Renal cortical epithelial cell (primary cell): ENCODE measurements at places on chromosomes 7 and 10.

- DNase-seq = no peak
These were observed 61.5 kb downstream of the HELLS start for GRCh38 chr10:94607111-94607510.

DNA sequence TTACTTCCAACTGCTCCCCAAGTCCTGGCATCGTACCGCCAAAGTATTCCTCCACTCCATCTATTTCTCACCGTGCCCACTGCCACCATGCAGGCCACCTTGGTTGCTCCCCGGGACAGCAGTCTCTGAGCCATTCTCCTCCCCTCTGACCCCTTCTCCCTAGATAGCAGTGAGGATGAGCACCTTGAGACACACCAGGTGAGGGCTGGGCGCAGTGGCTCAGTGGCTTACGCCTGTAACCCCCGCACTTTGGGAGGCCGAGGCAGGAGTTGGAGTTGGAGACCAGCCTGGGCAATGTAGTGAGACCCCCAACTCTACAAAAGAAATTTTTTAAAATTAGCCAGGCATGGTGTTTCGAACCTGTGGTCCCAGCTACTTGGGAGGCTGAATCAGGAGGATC lies 4.2 kb downstream of the SLC29A4 start:
- DNase-seq = no peak

- DNase-seq = no peak
These were observed 82.0 kb downstream of the MKI67 start for GRCh38 chr10:128044186-128044585.

DNA sequence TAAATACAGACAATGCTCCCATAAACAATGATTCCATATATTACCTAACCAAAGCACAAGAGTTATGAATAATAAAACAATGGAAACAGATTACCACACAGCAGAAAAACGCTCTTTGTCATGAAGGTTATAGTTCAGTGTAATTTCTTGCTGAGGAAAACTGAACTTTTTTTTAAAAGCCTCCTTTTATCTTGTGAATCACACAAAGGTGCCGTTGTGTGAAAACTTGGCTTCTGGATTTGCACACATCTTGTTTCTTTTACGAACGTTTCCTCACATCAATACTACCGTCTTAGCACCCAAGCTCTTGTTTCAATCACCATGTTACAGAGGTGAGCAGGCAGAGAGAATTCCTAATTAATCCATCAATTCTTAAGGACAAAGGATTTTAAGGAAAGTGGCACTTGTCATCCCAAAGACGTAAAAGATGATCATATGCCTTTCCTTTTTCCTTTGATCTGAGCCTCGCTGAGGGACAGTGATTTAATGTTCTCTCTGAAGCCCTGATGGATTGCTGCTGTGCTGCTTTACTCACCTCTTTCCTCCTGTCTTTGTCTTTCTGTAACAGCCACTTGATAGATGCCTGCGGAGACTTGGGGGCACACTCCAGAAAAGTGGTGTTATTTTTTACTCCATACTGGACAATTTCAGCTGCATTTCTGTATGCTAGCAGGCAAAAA lies 110.1 kb downstream of the CD36 start:
- DNase-seq = no peak

- DNase-seq = peak; percentile 21
These were observed 46.6 kb downstream of the MINPP1 start for GRCh38 chr10:87551326-87551725.

DNA sequence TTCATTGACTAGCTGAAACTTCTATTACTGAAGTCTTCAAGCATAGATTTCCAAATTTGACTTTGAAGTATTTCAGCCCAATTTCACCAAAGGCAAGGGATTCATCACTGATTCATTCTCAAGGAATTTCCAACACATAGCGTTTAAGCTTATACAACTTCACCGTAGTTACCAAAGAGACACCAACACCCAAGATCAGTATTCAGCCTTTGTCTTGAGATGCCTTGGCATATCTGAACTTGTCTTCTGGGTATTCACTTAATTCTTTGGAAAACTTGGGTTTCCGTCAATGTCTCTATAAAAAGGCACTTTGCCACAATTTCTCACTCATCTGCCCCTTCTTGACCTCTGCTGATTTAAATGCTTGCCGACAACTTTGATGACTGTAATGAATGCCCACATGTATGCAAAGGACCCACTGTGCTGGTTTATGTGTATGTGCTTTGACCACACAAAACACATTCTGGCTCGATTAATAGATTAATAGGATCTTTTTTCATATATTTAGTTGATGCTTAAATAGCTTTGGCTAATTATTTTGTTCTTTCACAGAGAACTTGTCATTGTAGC lies 49.6 kb downstream of the TES start:
- DNase-seq = peak; percentile 47

GRCh38 chr10:1240341-1240775 lies 184.2 kb downstream of the WDR37 start:
- DNase-seq = peak; percentile 21

- DNase-seq = no peak
These were observed 1.2 kb downstream of the STRIP2 start for GRCh38 chr7:129435414-129435829.

- DNase-seq = no peak
These were observed 125.9 kb downstream of the CFTR start for GRCh38 chr7:117605712-117606111.

- peak; percentile 28 for DNase-seq
These were observed 345.5 kb downstream of the REEP3 start for GRCh38 chr10:63866747-63867140.

DNA sequence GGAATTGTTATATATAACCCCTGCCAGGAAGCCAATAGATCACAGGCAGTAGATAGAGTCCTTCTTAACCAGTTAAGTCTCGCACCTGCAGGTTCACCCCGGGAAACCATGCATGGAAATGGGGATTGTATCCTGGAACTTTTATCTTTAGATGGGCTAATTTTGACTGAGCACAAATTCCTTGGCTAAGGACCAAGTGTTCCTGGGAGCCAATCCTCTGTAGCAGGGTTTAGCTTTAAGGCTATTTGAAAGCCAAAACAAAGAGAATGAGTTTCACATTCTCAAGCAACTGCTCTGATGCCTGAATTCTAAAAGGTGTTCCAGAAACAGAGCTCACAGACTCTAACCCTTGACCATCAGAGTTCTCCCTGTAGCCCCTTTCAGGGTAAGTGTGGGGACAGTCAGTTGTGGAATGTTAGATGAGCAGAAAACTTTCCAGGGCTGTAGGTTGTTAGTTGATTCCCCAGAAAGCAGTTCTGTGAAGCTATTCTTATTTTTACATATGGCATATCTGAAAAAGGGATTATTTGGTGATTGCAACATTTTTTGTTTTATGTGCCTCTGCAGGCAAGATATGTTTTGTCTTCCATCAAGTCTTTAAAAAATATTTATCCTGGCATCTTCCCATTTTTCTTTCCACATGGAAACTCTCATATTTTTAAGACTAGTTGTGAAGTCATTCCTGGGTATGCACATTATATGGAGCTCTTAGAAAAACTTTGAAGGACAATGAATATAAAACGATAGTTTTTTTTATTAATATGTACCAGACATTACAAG lies 16.2 kb upstream of the NPVF start:
- DNase-seq = no peak

GRCh38 chr7:414681-415560 lies 104.7 kb downstream of the PDGFA start:
- DNase-seq = no peak

DNA sequence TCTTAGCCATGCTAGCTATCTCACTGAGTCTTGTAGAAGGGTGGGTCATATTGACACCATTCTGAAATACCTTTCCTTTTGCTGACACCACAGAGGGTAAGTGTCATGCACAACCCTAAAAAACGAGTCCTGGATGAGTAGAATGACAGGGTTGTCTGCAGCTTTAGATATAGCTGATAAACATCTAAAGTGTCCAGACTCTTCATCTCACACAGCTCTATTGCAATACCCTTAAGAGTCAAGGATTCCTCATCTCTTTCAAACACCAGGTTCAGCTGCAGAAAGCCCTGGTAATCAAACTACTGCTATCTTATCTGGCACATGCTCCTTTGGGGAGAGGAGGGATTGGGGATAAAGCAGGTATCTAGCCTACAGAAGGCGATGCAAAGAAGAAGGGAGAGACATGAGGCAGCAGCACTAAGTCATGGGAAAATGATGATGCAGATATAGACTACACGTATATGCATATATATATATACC lies 127.0 kb downstream of the ANK3 start:
- DNase-seq = no peak

DNA sequence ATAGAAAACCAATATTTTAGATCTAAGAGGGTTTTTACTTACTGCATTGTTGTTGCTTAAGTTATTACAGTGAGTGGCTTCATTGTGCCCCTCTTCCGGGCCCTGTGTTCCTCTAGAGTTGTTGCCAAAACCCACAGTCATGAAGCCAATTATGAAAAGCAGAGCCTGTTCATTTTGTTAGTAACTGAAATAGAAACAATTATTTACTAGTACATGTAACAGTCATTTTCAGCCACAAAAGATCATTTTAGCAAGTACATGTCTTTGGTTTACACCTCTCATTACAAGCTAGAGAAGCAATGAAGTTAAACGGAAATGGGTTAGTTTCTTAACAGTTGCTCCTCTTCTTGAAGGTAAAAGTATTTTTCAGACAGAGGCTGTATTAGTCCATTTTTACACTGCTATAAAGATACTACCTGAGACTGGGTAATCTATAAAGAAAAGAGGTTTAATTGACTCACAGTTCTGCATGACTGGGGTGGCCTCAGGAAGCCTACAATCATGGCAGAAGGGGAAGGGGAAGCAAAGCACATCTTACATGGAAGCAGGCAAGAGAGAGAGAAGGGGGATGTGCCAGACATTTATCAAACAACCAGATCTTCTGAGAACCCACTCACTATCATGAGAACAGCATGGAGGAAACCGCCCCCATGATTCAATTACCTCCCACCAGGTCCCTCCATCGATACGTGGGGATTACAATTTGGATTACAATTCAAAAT lies 380.5 kb downstream of the SFMBT2 start:
- no peak for DNase-seq

GRCh38 chr7:64174941-64175340 lies 32.1 kb upstream of the ZNF735 start:
- DNase-seq = no peak

DNA sequence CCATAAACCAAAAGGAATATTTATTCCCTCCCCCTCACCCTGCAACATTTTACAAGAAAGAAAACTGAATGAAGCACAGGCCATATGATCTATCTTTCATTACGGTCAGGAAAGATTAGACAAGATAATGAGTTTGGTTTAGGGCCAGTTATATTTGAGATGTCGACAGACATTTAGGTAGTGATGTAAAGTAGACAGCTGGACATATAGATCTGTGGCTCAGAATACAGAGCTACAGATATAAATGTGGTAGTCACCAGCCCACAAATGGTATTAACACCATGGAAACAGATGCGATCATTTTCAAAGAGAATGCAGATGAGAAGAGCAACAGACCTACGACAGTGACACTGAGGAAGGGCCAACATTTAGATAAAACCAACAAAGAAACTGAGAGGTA lies 142.5 kb downstream of the SRPK2 start:
- DNase-seq = no peak

DNA sequence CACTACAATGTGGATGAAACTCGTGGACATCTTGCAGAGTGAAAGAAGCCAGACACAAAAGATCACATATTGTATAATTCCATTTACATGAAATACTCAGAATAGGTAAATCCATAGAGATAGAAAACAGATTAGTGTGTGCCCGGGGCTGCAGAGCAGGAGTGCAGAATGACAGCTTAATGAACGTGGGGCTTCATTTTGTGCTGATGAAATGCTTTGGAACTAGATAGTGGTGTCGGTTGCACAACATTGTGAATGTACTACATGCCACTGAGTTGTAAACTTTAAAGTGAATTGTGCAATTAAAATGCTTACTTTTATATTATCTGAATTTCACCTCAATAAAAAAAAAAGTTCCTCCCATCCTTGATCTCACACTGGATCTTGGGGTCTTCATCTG lies 31.8 kb upstream of the CARD11 start:
- DNase-seq = no peak

GRCh38 chr7:130926001-130926691 lies 192.1 kb upstream of the KLF14 start:
- no peak for DNase-seq

GRCh38 chr7:155973451-155973997 lies 161.3 kb upstream of the SHH start:
- no peak for DNase-seq

DNA sequence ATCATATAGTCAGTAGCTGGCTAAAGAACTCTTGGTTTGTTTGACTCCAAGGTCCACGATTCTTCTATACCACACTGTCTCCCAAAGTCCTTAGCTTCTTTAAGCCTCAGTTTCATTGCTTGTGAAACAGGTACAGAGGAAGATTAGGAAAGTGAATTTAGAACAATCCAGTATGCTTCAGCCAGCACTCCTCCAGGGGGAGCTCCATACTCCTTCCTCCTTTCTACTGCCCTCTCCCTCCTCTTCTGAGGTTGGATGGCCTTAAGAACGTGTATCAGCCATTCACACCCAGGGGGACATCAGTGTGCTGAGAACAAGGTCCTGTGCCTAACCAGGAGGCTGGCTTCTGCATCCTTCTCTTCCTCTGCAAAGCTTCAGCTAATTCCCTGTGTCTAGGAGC lies 54.8 kb upstream of the CALD1 start:
- peak; percentile 38 for DNase-seq

GRCh38 chr7:32474008-32474407 lies 16.2 kb downstream of the LSM5 start:
- DNase-seq = no peak

DNA sequence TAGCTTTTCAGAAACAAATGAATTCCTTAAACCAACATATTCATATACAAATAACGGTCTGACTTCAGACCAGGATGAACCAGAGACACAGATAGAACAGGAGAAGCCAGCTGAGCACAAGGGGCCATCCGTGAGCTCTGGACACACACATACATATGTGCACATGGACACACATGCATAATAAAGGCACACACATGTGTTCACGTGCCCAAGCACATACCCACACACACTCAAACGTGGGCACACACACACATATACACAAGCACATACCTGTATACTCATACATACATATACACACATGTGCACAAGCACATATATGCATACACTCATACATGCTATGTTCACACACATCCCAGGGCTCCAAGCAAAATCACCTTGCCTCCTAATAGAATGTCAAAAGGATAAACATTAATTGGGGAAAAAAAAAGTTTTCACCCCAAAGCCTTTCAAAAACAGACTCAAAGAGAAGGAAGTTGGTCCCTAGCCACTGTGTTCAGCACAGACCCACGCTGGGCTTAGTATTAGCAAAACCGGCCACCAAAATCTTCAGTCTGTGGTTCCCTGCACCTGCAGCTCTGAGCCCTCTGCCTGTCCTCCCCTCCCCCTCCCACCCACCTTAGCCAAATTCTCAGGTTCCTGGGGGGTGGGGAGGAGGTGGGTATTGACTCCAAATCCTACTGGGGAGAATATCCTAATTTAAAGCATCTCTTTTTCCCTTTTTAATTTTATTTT lies 100.4 kb upstream of the MACROH2A2 start:
- no peak for DNase-seq
